ENCODE measurements at places on chromosomes 3 and 15.

- DNase-seq = no peak
Measured at GRCh38 chr15:60652870-60653269, 173.9 kb upstream of the ICE2 start.

DNA sequence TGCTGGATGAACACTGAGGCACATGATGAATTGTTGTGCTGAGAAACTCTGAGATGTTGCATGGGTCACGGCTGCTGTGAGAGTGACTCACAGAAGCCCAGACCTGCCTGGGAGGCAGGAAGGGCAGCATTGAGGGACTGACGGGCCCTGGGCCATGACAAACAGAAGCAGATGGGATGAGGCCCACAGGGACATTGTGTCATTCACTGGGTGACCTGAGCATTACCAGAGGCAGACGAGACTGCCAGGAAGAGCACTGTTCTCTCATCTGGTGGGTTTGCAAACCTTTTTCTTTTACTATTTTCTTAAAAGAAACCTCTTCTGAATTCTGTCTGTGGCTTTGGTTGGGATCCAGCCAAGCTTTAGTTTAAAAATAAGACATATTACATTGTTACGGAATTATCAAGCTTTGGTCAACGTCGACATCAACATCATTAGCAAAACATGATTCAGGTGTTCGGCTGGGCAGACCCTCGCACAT, 67.8 kb downstream of the BDH1 start:
- DNase-seq = peak; percentile 99

- DNase-seq = no peak
Measured at GRCh38 chr15:61449186-61449702, 220.1 kb upstream of the RORA start.

GRCh38 chr15:54576298-54576935, 598.2 kb downstream of the UNC13C start:
- DNase-seq = no peak

DNA sequence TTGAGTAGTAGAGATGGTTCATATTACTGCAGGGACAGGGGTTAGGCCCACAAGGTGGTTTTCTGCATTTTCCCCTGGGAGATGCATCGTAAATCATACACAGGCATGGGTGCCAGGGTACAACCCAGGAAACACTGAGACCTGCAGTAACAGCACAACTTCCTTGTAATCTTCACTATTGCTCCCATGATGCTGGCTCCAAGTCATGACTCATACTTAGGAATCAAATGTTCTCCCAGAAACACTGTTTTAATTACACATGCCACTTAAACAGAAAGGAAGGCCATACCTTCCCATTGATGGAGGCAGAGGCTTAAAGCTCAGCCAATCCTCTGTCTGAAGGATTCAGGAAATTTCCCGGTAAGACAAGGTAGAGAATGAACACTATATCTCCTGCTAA, 106.5 kb downstream of the ERC2 start:
- DNase-seq = no peak

- DNase-seq = no peak
Measured at GRCh38 chr3:3798631-3799113, 559 bp upstream of the LRRN1 start.

GRCh38 chr3:181455276-181455675, 256.4 kb upstream of the SOX2 start:
- no peak for DNase-seq

GRCh38 chr3:24622138-24622537, 127.5 kb upstream of the THRB start:
- DNase-seq = no peak

- DNase-seq = no peak
Measured at GRCh38 chr3:4806535-4807108, 172.6 kb upstream of the BHLHE40 start.

- no peak for DNase-seq
Measured at GRCh38 chr15:66237513-66238235, 15.9 kb downstream of the MEGF11 start.

DNA sequence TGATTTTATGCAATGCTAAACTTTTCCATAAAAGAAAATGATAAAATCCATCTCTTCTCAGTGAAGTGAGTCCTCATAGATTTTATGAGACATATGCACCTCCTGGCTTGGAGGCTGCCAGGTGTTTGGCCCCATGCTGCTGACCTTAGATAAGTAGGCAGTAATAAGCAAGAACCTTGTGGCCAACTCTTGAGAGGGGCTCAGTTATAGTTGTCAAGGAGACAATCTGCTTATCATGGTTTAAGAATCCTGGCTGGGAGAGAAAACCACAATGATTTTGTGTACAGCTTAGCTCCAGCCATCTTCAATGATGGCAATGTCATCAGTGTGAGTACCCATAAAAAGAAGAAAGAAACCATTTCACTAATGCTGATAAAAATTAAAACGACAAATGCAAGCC, 252.1 kb downstream of the CPNE4 start:
- DNase-seq = no peak

GRCh38 chr3:38843898-38844297, 27.9 kb upstream of the SCN10A start:
- peak; percentile 86 for DNase-seq

- DNase-seq = peak; percentile 45
Measured at GRCh38 chr15:98905963-98906711, 101.5 kb downstream of the PGPEP1L start.

GRCh38 chr3:57855281-57855680, 99.2 kb downstream of the SLMAP start:
- DNase-seq = peak; percentile 61

GRCh38 chr15:29784413-29784812, 37.9 kb downstream of the TJP1 start:
- DNase-seq = peak; percentile 32

GRCh38 chr3:191321019-191321767, 8.0 kb upstream of the CCDC50 start:
- DNase-seq = no peak

- no peak for DNase-seq
Measured at GRCh38 chr3:99911433-99911832, 93.8 kb downstream of the CMSS1 start.

- DNase-seq = peak; percentile 73
Measured at GRCh38 chr3:55180936-55181535, 253.2 kb upstream of the LRTM1 start.

- no peak for DNase-seq
Measured at GRCh38 chr3:37511463-37511920, 337.1 kb upstream of the LRRFIP2 start.

DNA sequence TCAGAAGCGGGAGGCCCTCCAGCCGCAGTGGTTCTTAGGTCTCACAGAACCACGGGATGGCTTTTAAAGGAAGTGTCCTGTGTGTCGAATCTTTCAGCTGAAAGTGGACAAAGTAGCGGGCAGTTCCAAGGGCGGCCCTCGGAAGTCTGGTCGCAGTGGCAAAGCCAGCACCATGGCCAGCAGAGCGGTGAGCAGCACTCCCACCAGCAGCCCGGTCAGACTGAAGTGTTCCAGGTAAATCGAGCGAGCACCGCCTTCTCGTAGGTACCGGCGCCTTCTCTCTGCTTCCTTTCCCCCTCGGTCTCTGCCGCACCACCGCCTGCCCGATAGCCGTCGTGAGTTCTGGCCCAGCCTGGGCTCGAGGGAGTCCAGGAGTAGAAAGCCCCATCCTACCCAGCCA, 103.6 kb upstream of the ABHD17C start:
- DNase-seq = no peak

DNA sequence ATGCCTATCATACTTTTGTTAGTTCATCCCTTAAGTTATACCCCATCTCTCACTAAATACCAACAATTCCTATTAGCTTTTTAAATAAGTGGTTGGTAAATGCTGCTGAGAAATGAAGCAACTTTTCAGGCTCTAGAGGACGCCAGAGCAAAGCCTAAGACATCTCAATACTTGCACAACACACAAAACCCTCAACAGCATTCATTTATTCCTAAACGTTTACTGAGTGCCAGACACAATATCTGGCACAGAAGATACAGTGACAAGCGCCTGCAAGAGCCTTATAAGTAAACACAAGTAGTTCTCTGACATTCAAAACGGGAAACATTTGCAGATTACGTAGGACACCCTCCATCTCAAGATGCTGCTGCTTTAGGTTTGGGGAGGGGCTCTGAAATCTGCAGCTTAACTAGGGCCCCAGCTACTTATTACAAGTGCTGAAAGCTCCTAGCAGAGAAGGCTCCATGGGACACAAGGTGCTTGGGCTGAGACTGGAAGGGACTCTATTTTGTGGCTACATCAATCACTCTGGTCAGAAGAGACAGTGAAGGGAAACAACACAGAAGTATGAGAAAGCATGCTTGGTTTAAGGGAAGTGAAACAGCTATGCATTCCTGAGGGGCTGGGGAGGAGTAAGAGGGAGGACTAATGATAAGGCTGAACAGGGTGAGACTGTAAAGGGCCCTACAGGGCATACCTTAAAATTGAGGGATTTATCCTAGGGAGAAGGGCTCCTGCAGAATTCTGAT, 311.3 kb downstream of the PLCL2 start:
- peak; percentile 73 for DNase-seq

- DNase-seq = peak; percentile 60
Measured at GRCh38 chr3:157487339-157487738, 15.9 kb downstream of the VEPH1 start.

DNA sequence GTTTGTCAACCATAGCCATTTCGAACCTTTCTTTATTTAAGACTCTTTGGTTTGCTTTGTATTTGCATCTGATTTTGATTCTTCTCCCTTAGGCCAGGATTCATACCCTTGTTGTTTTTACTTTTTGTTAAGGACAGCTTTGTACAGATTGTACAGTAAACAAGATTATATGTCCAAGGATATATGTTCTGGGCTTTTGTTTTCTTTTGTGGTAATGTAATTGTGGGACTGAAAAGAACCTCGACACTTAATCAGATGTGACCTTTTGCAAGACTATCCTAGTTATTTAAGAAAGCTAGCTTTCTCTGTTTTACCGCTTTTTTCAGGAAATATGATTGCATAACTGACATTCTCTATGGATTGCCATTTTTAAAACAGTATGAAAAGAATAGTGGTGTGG, 67.0 kb upstream of the SAMMSON start:
- DNase-seq = peak; percentile 44

DNA sequence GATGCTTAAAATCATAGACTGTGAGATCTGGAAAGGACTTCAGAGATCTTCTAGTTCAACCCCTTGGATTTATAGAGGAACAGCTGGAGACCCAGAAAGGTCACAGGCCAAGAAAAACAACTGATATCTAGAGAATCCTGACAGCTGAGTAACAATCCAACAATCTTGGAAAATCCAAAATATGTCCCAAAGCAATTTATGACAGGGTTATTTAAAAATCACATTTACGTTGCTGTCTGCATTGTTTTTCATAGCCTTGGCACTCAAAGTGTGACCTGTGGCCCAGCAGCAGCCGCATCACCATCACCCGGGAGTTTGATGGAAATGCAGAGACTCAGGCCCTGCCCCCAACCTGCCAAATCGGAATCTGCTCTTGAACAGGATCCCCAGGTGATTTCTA, 78.8 kb downstream of the FBN1 start:
- peak; percentile 87 for DNase-seq

DNA sequence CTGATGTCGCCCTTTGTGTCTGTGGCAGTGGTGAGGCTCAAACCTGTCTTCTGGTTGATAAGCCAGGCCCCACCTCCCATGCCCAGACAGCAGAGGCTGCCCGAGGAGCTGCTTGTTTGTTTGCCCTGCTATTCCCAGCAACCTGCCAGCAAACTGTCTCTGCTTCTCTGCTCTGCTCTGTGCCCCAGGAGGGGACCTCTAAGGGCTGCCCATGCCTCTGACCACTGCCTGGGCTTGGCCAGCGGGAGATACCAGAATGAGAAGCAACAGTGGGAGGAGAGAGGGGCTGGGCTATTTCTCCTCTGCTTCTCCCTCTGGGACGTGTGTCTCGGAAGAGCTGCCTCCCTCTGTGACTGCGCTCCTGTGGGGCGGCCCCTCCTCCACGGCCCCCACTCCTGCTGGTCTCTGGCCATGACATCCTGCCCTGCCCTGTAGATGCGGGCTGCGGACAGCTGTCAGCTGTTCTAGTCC, 213.1 kb downstream of the RPLP1 start:
- peak; percentile 35 for DNase-seq

DNA sequence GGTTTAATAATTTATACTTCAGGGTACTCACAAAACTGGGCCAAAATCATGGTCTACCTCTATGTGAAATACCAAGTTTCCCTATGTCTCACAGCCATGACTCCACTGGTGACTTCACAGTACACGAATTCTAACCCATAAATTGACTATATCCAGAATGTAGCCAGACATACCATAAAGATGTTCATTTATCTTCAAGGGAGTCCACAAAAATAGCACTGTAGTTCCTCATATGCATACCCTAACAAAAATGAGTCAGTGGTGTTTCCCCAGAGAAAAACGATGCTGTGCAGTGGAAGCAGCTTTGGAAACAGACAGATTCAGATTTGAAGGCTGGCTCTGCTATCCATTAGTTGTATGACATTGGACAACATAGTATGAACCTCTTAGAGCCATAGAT, 438.8 kb downstream of the FHIT start:
- no peak for DNase-seq

GRCh38 chr3:4980229-4981203, 1.3 kb downstream of the BHLHE40 start:
- peak; percentile 94 for DNase-seq

DNA sequence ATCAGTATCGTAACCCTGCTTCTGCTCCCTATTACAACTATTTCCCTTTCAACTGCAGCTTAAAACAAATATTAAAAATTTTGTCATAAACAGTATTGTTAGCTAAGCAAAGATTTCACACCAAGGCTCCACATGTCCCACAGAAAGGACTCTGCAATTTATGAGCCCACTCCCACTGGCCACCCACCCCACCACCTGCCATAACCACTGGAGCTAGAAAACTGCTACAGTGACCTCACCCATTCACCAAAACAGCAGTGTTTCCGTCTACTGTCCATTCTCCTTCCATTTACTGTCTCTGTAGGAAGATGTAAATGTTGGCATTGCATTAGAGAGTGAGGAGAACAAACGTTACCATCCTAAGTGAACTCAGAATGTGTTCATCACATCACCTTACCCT, 150.9 kb downstream of the IMPG2 start:
- DNase-seq = no peak

DNA sequence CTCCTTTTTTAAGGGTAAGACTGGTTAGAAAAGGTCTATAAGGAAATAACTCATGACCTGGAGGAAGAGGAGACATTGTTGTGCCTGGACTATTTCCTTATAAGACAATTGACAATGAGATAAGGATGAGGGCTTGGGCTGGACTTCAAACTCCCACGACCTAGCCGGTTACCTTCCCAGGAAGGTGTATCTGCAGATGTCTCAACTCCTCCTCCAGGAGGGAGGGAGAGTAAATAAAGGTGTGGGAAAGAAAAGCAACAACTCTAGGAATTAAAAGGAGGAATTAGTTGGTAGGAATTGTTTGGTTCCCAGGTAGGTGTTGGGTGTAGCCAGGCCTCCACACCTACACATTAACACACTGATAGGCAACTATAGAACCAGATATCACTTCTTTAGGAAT, 97.8 kb upstream of the TBL1XR1 start:
- no peak for DNase-seq

GRCh38 chr15:28085489-28086174, 13.5 kb downstream of the OCA2 start:
- DNase-seq = no peak

DNA sequence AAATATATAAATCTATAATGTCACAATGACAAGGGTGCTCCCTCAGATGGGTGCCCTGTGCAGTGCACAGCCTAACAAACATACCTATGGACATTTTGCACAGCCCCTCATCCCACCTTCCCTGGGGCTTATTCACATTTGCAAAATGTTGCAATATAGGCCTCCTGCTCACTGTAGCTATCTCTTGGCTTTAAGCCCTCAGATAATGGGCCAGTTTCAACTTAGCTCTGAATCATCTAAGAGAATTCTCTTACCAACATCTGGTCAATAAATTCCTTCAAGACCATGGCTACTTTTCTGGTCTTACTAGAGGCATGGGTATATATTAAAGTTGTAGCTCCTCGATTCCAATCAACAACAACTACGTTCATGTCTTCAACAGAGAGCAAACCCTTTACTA, 17.9 kb downstream of the LIPH start:
- peak; percentile 34 for DNase-seq
